ENCODE measurements at places on chromosomes 1 and 21. TPM values are rescaled to one million over a fixed set of nuclear protein-coding genes. Genes with fewer than 3 reads are reported as not detected.

DNA sequence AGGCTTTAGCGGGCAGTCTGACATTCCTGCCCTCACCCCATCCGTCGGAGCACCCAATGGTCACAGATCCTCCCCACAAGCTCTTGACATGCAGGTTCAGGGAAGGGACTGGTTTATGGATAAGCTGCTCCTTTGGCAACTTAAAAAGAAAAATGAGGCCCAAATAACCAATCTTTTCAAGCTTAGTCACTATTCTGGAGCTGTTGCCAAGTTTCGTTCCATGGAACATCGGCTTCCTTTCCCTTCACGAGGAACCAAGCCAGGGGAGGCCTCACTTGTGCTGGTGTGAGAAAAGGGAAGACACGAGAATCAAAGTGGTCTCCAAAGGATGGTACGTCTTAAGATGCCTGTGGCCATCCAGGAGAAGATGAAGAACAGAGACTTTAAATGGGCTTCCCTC is 46.1 kb upstream of the LPAR3 start:
- no peak for DNase-seq

DNA sequence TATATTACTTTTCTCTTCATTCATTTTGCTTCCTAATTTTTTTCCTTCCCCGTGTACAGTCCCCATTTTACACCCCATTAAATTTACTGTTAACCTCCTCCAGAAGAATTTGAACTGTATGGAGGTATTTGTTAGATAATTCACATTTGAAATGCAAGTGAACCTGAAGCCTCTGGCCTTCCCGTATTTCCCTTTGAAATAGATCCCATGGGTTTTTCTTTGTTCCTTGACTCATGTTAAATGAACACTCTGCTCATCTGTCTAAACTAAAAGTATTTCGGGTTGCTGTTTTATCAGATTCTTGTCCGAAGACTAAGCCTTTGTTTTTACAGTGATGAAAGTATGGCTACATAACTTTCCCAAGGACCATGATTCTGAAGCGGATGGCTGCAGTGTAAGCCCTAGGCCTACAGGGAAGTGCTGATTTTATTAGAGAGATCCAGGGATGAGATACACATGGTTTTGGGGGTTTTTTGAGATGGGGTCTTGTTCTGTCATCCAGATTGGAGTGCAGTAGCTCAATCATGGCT is 187.9 kb downstream of the PATJ start:
- DNase-seq, result no peak

DNA sequence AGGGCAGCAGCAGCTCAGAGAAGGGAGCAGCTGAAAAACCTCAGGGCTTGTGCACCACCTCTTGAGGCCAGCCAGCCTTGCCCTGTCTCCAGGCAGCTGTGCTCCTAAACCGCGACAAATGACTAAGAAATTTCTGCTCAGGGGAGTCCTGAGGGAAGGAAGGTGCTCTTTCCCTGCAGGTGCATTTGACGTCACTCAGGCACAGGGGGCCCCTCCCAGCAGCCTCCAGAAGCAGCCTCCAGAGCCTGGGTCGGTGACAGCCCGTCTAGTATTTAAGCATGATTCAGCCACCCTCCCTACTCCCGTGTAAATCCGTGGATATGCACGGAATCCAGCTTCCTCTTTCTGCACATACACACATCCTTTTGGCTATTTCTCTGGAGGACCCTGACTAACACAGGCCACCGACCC is 560.5 kb downstream of the KIF26B start:
- DNase-seq, result no peak

DNA sequence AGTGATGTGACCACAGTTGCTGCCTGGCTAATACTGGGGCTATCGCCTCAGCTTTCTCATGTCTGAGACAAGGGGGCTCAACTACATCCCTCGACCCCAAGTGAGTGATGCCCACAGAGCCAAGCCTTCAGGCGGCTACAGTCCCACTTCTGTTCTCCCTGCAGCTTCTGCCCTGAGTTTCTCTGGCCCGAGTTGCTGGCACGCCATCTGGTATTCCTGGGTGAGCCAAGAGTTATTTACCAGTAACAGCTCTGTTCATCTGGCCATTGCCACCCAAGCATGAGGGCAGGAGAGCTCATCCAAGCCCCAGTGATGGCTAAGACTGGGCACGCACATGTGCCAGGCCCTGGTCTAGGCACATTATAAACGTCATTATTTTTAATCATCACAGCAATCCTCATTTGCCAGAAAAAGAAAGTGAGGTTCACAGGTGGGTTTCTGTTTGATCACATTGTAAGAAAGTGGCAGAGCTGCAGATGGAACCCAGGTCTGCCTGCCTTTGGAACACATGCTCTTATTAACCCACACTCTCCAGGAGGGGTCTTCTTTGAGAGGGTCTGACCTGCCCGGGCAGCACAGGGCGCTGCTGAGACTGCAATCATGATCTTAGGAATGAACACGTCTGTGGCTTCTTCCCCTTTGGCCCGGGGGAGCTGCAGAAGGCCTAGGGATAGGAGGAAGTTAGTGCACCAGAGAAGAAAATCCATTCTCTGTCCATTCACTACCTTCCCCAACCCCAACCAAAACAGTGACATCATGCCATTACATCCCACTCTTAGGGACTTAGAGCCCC is 27.5 kb downstream of the KCND3 start:
- DNase-seq, result no peak

DNA sequence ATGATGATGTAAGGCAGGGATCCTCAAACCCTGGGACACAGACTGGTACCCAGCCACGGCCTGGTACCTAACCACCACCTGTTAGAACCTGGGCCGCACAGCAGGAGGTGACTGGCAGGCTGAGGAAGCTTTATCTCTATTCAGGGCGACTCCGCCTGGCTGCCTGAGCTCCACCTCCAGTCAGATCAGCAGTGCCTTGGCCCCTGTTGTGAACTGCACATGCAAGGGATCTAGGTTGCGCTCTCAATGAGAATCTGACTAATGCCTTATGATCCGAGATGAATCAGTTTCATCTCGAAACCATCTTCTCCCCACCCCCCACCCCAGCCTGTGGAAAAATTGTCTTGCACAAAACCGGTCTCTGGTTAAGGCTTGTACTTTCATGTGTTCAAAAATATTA is 4.2 kb downstream of the RNPC3 start:
- DNase-seq, result no peak

- DNase-seq, result no peak
Observed at GRCh38 chr1:38114241-38115026, 67.8 kb upstream of the POU3F1 start.

DNA sequence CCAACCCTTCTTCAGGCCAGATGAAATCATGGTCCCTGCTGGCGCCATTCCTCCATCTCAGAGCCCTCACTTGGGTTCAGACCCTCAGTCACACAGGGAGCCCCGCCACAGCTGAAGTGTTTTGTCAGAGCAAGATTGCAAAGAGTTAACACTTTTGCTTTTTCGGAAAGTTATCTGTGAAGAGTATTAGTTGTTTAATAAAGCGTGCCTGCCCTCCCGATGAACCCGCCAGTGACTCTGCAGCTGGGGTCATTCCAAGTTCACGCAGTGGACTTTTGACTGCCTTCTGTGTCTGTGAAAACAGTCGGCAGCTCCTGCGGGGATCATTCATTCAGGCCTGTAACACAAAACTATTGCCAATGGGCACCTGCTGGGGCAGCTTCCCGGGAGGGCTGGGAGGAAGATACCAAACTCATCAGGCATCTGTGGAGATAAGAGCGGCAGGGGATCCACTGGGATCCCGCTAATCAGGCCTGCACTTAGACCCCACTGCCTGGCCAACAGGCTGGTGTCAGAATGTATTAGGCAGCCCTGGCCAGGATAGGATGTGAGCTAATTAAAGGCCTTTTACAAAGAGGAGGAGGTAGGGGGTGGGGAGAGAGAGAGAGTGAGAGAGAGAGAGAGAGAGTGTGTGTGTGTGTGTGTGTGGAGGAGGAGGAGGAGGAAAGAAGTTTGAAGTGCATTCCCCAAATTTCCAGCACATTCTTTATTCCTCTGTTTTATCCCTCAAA is 184.5 kb downstream of the DHRS3 start:
- no peak for DNase-seq

- DNase-seq, result no peak
Observed at GRCh38 chr1:165473081-165473480, 28.2 kb upstream of the RXRG start.

DNA sequence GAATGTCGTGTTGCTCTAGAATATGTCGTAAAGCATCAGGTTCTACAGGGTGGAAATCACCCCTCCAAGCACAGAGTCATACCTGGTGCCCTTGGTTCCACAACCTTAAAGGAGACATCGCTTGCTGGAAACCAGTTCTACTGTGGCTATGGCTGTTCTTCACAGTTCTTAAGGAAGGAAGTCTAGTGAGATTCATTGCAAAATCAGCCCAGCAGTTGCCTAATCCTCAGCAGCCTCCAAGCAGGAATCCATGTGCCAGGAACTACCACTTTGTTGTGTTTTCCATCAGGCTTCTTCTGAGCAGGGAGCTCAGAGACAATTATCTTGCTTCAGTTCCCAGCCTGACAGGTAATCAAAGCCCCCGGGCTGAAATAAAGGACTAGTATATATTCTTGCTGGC is 45.0 kb upstream of the SLC35F3 start:
- no peak for DNase-seq

GRCh38 chr1:38444311-38444710 is 397.7 kb upstream of the POU3F1 start:
- DNase-seq, result no peak

- no peak for DNase-seq
Observed at GRCh38 chr1:16614361-16615252, 1.2 kb upstream of the NBPF1 start.

- no peak for DNase-seq
Observed at GRCh38 chr1:228308628-228309325, 97.9 kb downstream of the TRIM11 start.

- DNase-seq, result no peak
Observed at GRCh38 chr1:165697491-165697880, 876 bp downstream of the ALDH9A1 start.

DNA sequence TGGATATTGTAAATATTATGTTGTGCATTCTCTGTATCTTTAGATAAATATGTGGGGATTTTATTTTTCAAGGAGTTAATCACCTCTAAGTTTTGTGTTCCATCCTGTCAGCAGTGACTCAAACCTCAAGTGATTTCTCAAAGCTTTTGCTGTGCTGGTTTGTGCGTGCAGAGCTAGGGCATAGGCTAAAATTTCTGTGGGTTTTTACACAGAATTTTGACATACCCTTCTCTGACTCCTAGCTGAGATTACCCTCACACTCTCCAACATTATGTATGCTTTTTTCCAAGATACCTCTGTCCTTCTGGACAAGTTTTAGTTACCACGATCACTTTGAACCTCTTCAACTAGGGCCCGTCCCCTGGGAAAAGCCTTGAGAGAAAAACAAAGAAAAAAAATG is 384.9 kb downstream of the NCAM2 start:
- DNase-seq, result no peak

GRCh38 chr1:167718914-167719691 is 2.7 kb upstream of the MPZL1 start:
- no peak for DNase-seq

- no peak for DNase-seq
Observed at GRCh38 chr1:118366286-118366685, 181.3 kb upstream of the SPAG17 start.

- DNase-seq, result no peak
Observed at GRCh38 chr1:44049839-44050238, 18.6 kb upstream of the SLC6A9 start.

DNA sequence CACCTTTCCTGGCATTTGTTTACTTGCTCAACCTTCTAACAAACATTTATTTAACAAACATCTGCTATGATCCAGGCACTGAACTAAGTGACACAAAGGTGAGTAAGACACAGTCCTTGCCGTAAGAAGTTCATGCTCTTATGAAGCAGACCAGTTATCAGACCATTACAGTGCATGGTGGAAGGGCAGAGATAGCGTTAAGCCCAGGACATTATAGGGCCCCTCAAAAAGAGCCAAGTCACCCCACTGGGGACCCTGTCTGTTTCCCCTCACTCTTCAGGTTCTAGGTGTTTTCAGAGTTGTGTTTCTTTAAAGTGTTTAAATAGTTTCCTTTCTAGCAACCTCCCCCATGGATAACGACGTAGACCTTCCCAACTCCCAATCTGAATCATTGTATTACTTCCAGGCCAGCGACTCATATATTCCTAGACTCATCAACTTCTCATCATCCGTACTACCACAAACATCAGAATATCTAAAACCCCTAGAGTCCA is 39.3 kb downstream of the TCP10L start:
- DNase-seq, result no peak

GRCh38 chr1:116367256-116367945 is 5.6 kb upstream of the ATP1A1 start:
- DNase-seq, result no peak

- DNase-seq, result no peak
Observed at GRCh38 chr1:175470078-175470477, 273.3 kb downstream of the TNR start.

DNA sequence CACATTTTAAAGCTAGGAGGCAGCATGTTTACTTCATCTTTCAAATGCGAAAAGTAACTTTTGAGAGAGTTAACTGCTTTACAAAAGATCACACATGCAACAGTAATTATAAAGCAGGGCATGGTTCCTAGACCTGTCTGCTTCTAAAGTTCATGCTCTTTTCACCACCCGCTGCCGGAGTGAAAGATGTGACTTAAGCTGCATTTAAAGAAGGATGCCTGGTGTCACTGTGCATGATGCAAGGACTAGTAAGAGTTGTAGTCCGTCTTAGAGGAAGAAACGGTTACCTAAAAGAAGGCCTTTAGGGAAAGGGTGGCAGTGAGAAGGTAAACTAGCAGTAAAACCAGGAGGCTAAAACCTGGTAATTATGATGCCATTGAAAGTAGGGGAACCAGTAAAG is 1689.1 kb downstream of the KCNT2 start:
- DNase-seq, result no peak

GRCh38 chr1:119226913-119227312 is 86.5 kb upstream of the WARS2 start:
- DNase-seq, result no peak

DNA sequence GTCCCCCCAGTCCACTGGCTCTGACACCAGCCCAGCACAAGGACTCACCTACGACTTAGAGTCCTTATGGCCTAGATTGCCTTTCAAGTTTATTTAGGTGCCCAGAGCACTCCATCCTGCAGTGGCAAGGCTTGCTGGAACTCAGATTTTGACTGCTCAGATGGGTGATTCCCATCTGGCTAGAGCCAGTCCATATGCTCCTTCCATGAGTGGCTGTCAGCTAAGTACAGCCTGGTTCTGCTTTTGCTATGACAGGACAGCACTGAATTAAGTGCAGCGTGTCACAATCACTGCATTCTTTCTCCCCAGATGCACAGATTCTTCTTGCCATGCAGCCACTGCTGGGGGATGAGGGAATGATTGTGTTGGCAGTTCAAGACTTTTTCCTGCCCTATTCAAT is 43.8 kb downstream of the GPR52 start:
- no peak for DNase-seq

GRCh38 chr1:208036106-208036808 is 125.3 kb upstream of the CD34 start:
- DNase-seq, result no peak

The CLEC20A gene
- total RNA-seq, result not detected

The KRTAP24-1 gene
- total RNA-seq, result not detected

The ORC1 gene
- total RNA-seq, result 0.11 TPM

The CELA2B gene
- not detected for total RNA-seq

The VAV3 gene
- 1.9 TPM for total RNA-seq

The JAM2 gene
- total RNA-seq, result 40.4 TPM

The LEFTY2 gene
- 0.65 TPM for total RNA-seq

The PDE9A gene
- total RNA-seq, result 1.1 TPM

The S100A16 gene
- total RNA-seq, result 39.8 TPM

The PALMD gene
- 67.0 TPM for total RNA-seq

The FMO4 gene
- 5.3 TPM for total RNA-seq

The BGLAP gene
- total RNA-seq, result 0.78 TPM

The CYYR1 gene
- 13.8 TPM for total RNA-seq

The NPHS2 gene
- not detected for total RNA-seq
